ENCODE measurements at places on chromosomes 7 and 10.

DNA sequence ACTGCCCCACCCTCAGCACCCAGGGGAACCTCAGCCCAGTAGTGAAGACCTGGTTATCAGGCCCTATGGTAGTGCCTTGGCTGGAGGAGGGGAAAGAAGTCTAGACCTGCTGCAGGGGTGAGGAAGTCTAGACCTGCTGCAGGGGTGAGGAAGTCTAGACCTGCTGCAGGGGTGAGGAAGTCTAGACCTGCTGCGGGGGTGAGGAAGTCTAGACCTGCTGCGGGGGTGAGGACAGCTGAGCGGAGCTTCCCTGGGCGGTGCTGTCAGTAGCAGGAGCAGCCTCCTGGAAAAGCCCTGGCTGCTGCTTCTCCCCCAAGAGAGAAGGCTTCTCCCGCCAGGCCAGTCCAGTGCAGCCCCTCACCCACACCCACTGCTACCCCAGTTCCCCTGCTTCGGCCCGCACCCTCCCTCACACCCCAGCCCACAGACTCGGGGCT, 6.3 kb downstream of the NOS3 start:
- no peak for DNase-seq

DNA sequence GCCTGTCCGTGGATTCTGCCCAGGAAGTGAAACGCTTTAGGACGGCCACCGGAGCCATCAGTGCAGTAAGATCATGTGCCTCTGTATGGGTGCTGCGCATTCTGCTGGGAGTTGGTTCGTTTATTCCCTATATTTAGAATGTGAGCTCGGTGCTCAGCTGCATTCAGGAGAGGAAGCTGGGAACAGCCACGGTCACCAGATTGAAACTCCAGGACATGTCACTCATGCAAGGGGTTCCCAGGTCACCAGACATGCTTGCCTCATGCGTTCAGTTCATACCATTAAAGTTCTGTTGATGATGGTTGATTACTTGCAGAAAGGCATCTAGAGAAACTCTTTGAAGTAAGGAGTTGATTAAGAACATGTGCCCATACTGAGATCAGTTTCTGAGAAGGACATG, 78.1 kb downstream of the TRRAP start:
- no peak for DNase-seq

DNA sequence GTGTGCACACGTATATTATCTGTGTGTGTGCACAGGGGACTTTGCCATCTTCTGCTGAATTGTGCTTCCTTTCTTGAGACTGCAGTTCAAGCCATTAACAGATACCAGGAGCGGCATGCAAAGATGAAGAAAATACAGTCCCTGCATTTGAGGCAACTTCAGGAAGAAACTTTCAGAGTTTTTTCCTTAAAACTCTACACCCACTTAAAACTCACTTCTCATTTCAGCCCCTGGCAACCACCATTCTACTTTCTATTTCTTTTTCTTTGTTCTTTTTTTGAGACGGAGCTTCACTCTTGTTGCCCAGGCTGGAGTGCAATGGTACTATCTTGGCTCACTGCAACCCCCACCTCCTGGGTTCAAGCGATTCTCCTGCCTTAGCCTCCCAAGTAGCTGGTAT, 448.9 kb upstream of the ZMIZ1 start:
- no peak for DNase-seq

DNA sequence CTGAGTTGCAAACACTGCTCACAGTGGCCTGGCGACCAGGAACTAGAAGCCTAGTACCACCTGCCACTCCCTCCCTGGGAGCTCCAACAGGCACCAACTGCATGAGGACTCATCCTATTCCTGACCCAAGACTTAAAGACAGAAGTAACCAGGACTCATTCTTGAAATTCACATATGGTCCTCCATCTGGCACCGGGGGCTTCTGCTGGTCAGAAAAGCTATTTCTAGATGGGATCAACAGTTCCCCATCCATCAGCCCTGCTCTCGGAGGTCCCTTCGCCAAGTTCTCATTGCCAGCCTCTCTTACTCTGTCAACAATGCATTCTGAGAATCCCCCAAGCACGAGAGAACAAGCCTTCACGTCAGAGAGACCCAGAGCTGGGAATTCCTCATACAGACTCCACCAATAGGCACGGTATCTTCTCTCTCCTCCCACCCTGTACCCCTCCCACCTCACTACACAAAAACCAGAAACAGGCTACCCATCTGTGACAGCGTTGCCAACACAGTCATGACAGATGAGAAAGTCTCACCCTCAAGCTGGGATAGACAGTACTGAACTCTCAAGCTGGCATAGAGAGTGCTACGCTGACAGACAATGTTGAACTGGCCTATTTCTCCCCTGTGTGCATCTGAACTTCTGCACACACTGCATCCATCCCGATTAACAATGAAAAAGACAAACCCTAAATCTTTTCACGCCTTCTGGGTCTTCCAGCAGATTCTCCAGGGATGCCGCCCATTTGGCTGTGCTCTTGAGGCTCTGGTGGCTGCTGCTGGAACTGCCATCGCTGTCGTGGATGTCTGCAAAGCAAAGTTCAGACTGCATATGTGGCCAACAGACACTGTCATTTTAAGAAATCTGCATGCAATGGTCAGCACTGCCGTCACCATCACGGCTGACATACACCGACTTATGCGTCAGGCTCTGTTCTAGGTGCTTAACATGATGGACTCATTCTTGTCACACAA, 15.6 kb downstream of the RGS10 start:
- DNase-seq = no peak

- no peak for DNase-seq
Measured at GRCh38 chr10:49396666-49396999, 744 bp upstream of the DRGX start.

GRCh38 chr7:70884809-70885208, 247.1 kb upstream of the GALNT17 start:
- DNase-seq = no peak

GRCh38 chr7:157587051-157587804, 250.4 kb downstream of the DNAJB6 start:
- no peak for DNase-seq

DNA sequence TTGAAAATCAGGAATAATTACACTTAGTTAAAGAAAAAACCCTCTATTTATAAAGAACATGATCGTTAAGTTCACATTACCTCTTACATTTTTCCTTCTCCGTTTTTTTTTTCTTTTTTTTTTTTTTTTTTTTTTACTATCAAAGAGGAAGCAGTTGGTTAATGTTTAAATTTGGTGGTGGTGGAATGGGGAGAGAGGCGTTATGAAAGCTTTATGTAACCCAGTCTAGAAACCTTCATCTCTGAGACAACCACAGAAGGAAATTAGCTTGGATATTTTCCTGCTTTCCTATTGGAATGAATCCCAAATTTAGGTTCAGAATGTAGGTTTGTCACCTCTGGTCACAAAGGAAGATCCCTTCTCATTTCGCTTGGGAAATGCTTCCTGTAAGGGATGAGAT, 31.5 kb upstream of the LHFPL3 start:
- DNase-seq = no peak

DNA sequence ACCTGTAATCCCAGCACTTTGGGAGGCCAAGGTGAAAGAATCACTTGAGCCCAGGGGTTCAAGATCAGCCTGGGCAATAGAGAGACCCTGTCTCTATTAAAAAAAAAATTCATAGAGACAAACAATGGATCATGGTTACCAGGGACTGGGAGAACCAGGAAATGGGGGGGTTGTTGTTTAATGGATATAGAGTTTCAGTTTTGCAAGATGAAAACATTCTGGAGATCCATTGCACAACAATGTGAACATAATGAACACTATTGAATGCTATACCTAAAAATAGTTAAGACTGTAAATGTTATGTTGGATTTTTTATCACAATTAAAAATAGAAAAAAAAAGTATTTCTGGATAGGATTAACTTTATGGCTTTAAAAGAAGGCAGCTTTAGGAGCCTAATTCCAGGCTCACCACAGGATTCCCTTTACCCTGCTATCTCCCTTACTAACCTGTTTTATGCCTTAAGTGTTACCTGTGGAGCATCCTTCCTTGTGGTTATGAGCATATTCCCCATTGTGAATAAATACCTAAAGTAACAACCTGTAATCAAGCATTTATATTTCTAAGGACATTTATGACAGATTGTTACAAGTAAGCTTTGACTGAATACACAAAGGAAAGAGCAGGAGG, 45.1 kb upstream of the SGCE start:
- no peak for DNase-seq

GRCh38 chr10:663466-663751, 26.1 kb downstream of the DIP2C start:
- DNase-seq = no peak

- no peak for DNase-seq
Measured at GRCh38 chr7:21771906-21772610, 173.6 kb downstream of the CDCA7L start.

- DNase-seq = no peak
Measured at GRCh38 chr10:11322698-11323097, 288.8 kb downstream of the USP6NL start.

DNA sequence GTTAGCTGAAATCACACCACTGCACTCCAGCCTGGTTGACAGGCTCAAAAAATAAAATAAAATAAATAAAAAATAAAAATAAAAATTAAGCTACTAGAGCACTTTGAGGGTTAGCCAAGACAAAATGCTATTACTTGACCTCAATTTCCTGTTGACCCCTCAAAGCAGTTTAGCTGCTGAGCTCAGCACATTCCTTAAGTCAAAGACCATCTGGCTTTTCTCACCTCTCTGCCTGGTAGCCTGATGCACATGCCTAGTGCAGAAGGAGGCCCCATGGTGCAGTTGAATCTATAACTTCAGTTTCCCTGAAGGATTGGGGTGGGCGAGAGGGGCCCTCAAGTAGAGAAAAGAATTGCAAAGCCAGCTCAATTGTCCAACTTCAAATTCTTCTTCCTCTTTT, 211.1 kb upstream of the GALNT17 start:
- DNase-seq = no peak

DNA sequence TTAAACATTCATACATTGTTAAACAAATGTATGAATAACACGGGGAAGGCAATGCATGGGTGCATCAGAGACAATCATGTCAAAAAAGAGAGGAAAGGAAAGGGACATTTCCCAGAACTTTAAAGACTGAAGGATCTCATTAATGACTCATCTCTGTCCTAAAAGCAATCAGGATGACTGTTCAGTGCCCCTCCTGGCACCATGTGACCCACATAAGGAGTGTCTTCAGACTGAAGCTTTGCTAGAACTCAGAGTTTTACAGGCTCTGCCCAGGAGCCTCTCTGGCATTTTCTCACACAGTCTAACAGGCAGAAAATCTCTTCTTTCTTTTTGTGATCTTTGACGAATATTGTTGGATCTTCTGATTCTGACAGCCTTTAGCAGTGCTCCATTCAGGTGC, 315.3 kb downstream of the OTUD1 start:
- no peak for DNase-seq

DNA sequence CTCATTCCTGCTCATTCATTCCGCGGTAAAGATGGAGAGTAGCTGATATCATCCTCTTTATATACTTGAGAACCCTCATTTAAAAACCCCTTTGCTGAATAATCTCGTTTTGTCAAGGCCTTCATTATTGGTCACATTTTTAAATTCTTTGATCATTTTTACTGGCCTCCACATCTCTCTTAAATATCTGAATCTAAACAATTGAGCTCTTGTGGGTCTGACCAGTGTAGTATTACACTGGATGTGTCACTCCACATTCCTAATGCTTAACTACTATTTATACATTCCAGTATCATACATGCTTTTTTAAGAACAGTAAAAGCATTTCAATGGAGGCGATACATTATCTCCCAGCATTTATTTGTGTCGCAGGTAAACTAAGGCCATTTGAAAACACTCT, 12.6 kb upstream of the PRPS1L1 start:
- no peak for DNase-seq

- DNase-seq = no peak
Measured at GRCh38 chr7:95427914-95428516, 6.8 kb downstream of the PON2 start.

- DNase-seq = no peak
Measured at GRCh38 chr10:133169173-133169947, 9.3 kb downstream of the KNDC1 start.

DNA sequence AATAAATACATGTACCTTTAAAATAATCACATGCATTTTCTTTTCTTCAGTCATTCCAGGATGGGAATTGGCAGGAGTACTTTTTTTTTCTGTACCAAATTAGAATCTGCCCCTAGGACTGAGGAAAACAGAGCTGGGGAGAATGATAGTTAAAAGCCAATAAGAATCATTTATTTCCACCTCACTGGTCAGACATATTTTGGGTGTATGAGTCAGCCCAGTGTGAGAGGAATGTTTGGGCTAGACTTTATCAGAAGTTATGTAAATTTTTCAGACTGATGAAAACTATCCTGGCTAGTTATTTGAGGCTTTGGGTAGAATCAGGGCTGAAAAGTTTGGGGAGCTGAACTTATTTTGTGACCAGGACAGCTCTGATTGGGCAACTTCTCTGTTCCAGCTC, 303.1 kb upstream of the NPSR1 start:
- DNase-seq = no peak

- no peak for DNase-seq
Measured at GRCh38 chr7:86762129-86762528, 118.4 kb downstream of the GRM3 start.

- DNase-seq = peak; percentile 41
Measured at GRCh38 chr7:149773446-149774236, at the start of gene ZNF467. Gene ZNF467, minus strand, starts transcription at chr7:149773588. Its CDS starts 2,556 bp downstream, at chr7:149771032.

DNA sequence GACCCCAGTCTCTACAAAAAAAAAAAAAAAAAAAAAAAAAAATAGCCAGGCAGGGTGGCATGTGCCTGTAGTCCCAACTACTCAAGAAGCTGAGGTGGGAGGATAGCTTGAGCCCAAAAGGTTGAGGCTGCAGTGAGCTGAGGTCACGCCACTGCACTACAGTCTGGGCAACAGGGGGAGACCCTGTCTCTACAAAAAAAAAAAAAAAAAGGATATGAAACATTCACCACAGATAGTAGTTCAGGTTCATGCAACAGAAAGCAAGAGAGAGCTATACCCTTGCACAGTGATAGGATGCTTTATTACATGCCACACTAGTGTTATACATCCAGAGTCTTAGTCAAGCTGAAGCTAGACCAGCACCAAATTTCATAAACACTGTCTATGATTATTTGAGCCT, 148.4 kb upstream of the KAT6B start:
- no peak for DNase-seq

- no peak for DNase-seq
Measured at GRCh38 chr7:150365673-150366398, 2.8 kb upstream of the REPIN1 start.

DNA sequence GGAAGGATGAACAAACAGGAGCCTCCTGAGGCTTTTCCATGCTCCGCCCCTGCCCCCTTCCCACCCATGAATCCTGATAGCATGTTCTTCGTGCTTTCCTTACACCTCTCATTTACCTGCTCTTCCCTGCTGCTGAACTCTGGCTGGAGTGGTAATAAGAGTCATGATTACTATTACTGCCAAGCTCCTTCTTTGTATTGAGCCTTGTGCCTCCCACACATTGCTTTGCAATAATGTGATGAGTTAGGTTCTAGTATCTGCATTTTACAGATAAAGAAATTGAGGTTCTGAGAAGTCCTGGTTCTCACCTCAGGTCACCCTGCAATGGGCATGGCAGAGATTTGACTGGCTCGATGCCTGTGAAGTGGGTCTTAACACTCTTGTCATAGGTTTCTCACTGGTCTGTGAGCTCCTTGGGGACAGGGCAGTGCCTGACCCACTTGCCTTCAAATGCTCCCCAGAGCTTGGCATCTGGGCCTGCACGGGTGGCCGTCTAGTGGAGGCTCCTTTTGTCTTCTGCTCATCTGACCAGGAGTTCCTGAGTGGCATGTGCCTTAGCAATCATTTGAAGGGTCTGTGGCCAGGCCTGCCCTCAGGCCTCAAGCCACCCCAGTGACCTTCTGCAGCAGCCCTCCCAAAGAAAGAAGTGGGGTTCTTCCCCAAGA, 309.2 kb upstream of the ZMIZ1 start:
- no peak for DNase-seq

- DNase-seq = no peak
Measured at GRCh38 chr10:74640134-74640921, 186.1 kb upstream of the KAT6B start.

- DNase-seq = no peak
Measured at GRCh38 chr7:27177795-27178320, 3.7 kb upstream of the HOXA10 start.

Data from activated naive CD8-positive, alpha-beta T cell treated with anti-CD3 and anti-CD28 coated beads, Interleukin-2, amount 10 ng/mL, durations not matched to agents 7 days and 5 days (primary cell).